GM20000 (cell line): ENCODE measurements at places on chromosomes 16 and 17.

GRCh38 chr16:19115148-19116021 is 1.6 kb downstream of the ITPRIPL2 start:
- no peak for DNase-seq

- no peak for DNase-seq
Measured at GRCh38 chr16:73368715-73369114, 320.8 kb upstream of the ZFHX3 start.

DNA sequence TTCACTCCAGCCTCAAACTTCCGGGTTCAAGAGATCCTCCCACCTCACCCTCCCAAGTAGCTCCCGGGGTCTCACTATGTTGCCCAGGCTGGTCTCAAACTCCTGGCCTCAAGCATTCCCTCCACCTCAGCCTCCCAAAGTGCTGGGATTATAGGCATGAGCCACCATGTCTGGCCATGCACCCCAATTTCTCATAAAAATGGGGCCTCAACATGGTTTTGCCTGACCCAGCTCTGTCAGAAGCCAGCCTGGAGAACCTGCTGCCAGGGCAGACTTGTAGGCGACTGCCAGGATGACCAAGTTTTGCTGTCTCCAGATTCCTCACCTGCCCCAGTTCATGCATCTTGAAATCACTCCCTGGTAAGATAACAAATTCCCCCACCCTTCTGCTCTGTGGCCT is 82.9 kb downstream of the AIPL1 start:
- DNase-seq = no peak

DNA sequence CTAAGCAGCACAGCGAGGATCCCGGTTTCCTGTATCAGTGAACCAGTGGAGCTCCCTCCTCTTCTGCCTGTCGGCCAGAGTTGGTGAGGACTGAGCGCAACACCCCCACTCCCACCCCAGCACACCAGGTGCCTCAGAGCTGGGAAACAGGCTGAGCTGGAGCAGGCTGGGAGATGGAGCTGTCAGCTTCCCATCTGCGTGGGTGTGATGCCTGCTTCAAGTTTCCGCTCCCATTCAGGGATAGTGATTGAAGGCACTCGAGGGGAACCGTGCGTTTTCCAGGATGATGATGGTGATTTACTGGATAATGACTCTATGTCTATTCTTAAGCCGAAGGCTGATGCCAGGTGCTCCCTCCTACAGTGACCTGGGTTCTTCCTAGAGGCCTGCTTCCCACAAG is 144.5 kb downstream of the TMEM132E start:
- no peak for DNase-seq

GRCh38 chr16:21338537-21339268 is 60.6 kb upstream of the CRYM start:
- no peak for DNase-seq

GRCh38 chr17:10019941-10020451 is 114.9 kb upstream of the RCVRN start:
- no peak for DNase-seq

DNA sequence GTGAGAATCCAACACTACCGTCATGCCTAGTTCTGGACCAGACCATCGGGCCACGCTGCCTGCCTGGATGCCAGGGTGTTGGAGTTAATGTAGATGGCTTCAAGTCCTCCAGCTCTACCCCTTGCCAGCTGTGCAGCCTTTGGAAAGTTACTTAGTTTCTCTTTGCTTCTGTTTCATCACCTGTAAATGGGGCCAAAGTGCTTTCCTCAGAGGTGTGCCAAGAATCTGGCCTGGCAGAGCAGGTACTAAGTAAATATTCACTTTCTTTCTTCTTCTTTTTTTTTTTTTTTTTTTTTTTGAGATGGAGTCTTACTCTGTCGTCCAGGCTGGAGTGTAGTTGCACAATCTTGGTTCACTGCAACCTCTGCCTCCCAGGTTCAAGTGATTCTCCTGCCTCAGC is 159.5 kb upstream of the RPL38 start:
- DNase-seq = no peak

GRCh38 chr16:27154705-27155521 is 48.4 kb upstream of the KDM8 start:
- DNase-seq = peak; percentile 74

GRCh38 chr17:8892338-8892690 is 24.8 kb upstream of the PIK3R6 start:
- peak; percentile 75 for DNase-seq

- no peak for DNase-seq
Measured at GRCh38 chr17:82887255-82888164, 47.7 kb upstream of the ZNF750 start.

GRCh38 chr17:33229499-33229898 is 63.6 kb downstream of the ASIC2 start:
- DNase-seq = no peak

GRCh38 chr16:30186782-30187555 is 3.6 kb downstream of the CORO1A start:
- peak; percentile 67 for DNase-seq

GRCh38 chr17:45172541-45173286 is 11.0 kb downstream of the HEXIM2 start:
- DNase-seq = peak; percentile 56

- no peak for DNase-seq
Measured at GRCh38 chr17:43652124-43652480, 9.6 kb downstream of the MEOX1 start.

GRCh38 chr16:24535827-24536226 is 3.5 kb upstream of the RBBP6 start:
- no peak for DNase-seq

- DNase-seq = no peak
Measured at GRCh38 chr16:19185510-19185851, 17.4 kb downstream of the SYT17 start.

DNA sequence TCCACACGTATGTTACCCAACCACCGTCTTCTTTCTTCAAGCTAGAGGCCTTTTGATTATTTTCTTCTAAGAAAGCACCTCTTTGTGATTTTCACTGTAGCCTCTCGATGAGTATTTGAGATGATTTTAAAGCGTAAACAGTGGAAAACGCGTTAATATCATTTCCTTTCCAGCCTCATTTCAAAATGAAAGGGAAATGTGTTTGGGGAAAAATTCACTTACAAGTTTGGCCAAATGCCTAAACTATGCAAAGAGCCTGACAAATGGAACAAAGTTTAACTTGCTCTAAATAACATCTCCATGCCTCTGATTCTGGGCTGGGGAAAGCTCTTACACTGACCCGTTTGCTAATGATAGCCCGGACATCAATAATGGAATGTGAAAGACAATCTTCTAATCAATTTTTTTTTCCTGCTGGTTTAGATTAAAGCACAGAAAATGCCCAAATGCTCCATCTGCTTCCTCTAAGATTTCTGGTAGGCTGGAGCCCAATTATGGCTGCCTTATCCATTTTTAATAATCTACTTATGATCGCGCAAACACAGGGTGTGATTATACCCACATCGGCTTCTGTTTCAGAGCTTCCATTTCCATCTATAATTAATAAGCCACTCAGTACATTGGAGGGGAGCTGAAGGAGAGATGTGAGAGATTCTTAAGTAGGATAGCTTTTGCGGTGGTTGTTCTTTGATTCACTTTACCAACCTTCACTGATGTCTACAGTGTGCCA is 43.5 kb downstream of the HS3ST2 start:
- no peak for DNase-seq

GRCh38 chr16:84303023-84303422 is 8.3 kb downstream of the WFDC1 start:
- no peak for DNase-seq

- DNase-seq = no peak
Measured at GRCh38 chr16:79114759-79115158, 485.8 kb downstream of the MAF start.

- DNase-seq = no peak
Measured at GRCh38 chr17:11240841-11241610, at the start of gene SHISA6. Gene SHISA6, plus strand, starts transcription at chr17:11241213.

DNA sequence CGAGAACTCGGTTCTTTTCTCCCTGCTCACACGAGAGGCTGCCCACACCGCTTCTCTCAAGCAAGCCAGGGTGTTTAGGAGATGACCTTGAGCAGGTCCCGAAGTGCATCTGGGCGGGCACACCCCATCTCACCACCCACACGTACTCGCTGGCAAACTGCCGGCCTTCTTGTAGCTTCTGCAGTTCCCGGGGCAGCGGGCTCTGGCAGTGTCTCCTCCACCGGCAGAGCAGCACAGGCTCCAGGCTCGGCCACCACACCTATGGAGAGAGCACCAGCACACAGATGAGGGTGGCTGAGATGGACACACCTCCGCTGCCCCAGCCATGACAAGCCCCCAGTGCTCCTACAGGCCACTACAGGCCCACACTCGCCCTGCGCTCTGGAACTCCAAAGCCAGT is 23.5 kb downstream of the ZNF276 start:
- DNase-seq = no peak

DNA sequence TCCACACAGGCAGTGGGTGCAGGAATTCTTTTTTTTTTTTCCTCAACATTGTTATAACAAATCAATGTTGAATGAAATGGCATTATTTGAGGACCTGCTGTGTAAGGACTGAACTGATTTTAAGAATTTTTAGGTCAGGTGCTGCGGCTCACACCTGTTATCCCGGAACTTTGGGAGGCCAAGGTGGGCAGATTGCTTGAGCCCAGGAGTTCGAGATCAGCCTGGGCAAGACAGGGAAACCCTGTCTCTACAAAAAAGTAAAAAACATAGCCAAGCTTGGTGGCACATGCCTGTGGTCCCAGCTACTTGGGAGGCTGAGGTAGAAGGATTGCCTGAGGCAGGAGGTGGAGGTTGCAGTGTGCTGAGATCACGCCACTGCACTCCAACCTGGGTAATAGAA is 12.4 kb downstream of the MPRIP start:
- no peak for DNase-seq

- DNase-seq = no peak
Measured at GRCh38 chr17:57714665-57715180, 30.4 kb downstream of the CCDC182 start.

DNA sequence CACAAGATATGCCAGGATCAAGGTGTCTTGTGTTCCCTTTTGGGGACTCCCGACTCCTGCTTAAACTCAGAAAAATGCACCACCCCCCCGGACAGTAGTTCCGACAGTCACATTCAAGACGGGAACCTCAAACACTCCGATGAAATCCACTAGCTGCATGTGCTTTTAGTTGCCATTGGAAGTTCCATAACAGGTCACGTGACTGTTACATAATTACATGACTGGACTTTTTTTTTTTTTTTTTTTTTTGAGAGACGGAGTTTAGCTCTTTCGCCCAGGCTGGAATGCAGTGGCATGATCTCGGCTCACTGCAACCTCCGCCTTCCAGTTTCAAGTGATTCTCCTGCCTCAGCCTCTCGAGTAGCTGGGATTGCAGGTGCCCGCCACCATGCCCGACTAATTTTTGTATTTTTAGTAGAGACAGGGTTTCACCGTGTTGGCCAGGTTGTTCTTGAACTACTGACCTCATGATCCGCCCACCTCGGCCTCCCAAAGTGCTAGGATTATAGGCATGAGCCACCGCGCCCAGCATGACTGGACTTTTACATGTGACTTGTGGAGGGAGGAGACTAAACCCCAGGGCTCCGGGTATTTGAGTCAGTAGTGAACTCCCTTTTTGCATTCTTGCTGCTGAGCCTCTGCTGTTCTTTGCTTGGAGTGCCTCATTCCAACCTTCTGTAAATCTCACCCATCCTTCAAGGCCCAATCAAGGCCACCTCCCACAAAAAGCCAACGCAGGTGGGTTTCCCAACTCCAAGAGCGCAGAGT is 1.6 kb downstream of the SIRT7 start:
- no peak for DNase-seq

GRCh38 chr16:46762583-46762982 is 14.4 kb upstream of the MYLK3 start:
- DNase-seq = no peak

GRCh38 chr17:15398291-15398690 is 56.9 kb upstream of the TEKT3 start:
- DNase-seq = no peak
